ENCODE measurements at places on chromosomes 7 and 10.

- DNase-seq = no peak
Observed at GRCh38 chr7:47804767-47805545, 143.3 kb downstream of the PKD1L1 start.

DNA sequence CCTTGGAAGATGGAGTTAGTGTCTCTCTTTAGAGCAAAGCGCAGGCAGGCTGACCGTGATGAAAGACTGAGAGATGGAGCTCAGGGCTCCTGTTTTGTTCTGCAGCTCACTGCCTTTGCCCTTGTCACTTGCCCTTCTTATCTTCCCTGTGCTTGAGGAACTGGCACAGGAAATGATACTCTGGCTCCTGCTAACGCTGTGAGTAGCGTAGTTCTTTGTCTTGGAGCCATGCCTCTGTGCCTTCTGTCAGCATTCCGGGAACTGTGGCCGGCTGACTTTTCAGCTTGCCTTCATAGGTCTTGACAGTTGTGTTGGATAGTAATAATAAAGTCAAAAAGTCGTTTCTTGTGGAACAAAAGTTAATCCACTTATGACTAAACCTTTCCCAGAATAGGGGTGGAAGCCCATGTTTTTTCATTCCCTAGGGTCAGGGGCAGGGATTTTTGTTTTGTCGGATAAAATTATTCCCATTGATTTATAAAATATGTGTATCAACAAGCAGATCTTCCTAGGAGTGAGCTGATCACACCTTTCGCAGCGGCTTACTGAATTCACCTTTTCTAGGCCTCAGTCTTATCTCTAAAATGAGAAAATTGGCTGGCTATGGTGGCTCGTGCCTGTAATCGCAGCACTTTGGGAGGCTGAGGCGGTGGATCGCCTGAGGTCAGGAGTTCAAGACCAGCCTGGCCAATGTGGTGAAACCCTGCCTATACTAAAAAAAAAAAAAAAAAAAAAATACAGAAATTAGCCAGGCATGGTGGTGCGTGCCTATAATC is 16.6 kb upstream of the TMEM236 start:
- DNase-seq = no peak

DNA sequence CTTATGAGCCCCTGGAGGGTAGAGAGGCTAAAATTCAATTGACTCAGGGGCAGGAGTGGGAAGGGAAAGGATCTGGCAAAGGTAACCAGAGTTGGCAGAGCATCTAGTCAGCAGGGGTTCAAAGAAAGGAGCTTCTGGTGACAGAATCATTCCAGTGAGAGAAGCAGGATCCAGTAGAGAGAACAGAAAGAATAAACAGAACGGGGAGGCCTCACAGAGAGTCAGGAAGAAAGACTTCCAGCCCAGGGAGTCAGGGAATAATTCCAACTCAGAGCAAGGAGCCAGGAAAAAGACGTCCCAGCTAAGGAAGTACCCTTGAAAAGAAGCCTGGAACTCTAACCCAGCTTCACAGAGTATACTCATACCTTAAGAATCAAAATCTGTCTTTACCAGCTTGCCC is 66.6 kb upstream of the CPXM2 start:
- no peak for DNase-seq

- DNase-seq = no peak
Observed at GRCh38 chr10:63703740-63704345, 182.6 kb downstream of the REEP3 start.

- no peak for DNase-seq
Observed at GRCh38 chr10:15121707-15122106, 24.6 kb downstream of the RPP38 start.

DNA sequence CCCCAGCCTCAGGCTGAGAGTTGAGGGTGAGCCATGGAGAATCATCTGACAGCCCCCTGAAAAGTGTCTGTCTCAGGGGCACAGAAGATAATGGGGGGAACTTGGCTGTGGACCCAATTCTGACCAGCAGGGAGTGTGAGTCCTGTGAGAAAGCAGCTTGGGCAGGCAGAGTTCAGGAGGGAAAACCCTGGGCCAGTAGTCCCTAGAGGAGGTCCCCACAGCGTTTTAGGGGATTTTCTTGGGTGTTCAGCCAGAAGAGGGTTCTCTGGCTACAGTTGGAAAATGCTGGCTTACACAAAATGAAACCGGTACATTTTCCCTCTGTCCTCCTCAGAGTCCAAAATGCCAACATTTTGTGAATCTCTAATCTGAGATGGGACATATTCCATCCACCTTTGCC is 35.8 kb upstream of the TRIM8 start:
- no peak for DNase-seq

DNA sequence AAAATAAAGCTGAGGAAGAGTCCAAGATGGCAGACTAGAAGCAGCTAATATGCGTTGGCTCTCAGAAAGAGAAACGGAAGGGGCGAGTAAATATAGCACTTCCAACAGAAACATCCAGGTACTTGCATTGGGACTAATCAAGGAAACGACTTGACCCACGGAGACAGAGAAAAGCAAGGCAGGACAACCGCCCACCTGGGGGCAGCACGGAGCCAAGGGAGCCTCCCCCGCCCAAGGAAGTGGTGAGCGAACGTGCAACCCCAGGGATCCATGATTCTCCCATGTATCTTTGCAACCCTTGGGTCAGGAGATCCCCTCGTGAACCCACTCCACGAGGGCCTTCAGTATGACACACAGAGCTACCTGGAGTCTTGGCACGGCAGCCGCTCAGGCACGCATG is 45.4 kb upstream of the GRM3 start:
- DNase-seq = no peak

- no peak for DNase-seq
Observed at GRCh38 chr7:46835556-46835955, 746.4 kb downstream of the TNS3 start.

GRCh38 chr7:33539659-33540400 is 365.5 kb upstream of the BMPER start:
- DNase-seq = no peak

DNA sequence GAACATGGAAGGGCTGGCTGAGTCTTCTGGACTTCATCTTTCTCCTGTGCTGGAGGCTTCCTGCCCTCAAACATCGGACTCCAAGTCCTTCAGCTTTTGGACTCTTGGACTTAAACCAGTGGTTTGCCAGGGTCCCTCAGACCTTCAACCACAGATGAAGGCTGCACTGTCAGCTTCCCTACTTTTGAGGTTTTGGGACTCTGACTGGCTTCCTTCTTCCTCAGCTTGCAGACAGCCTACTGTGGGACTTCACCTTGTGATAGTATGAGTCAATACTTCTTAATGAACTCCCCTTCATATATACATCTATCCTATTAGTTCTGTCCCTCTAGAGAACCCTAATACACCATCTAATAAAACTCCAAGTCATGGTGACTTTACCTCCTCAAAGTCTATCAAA is 4.0 kb upstream of the CLEC5A start:
- no peak for DNase-seq

- DNase-seq = no peak
Observed at GRCh38 chr10:124534826-124535601, 73.4 kb downstream of the LHPP start.

- no peak for DNase-seq
Observed at GRCh38 chr10:132866601-132867381, 75.6 kb downstream of the CFAP46 start.

DNA sequence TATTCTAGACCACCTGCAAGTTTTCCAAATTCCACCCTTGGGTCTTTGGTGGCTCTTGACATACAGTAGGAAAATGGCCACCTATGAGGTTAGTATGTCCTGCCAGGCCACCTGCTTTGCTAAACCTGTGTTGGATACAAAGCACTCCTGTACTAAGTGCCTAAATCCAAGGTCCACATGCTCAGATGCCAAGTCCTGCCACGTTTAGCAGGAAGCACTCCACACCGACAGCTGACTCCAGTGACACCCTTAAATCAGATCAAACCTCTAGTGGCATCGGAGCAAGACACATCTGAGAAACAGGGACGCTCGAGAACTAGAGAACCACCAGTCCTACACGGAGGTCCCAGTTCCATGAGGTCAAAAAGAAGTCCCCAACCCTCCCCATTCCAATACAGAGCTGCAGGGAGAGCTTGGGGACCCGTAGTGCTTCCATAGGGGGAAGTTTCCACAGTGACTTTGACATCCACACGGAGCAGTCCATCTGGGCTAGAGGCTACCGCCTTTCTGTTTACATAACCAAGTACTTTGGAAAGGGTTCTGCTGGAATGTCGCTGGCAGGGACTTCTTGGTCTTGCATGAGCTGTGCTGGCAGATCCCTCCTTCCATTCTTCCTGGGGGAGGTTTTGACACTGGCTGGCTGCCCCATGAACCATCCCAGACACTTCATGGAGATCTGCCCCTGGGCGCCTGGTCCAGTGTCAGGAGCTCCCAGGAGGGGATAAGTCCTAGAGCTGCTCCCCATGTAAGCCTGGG is 290.6 kb downstream of the PRPF18 start:
- DNase-seq = no peak

DNA sequence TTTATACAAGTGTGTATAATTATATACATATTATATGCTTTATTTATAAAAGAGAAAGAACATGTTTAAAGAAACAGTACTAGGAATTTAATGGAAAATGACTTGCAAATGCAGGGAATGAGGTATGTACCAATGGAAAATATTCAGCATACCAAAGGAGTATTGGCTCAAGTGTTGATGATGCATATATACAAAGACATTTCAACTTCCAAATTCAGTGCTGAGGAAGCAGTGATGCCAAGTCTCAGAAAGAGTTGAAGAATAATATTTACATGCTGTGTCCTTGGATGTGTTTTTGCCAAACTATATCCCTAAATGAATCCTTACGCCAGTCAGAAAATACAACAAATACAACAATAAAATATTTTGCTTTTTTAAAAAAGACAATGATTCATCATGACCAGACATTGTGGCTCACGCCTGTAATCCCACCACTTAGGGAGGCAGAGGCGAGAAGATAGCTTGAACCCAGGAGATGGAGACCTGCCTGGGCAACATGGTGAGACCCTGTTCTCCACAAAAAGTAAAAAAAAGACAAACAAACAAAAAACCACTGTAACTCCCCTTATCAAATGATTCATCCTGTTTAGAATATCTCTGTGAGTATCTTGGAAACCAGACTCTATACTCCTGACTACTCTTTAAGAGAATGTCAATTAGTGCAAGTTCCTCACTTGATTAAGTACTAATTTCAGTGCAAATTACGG is 157.2 kb downstream of the CHRM2 start:
- DNase-seq = no peak

GRCh38 chr7:5217396-5217795 is 27.4 kb downstream of the WIPI2 start:
- no peak for DNase-seq

DNA sequence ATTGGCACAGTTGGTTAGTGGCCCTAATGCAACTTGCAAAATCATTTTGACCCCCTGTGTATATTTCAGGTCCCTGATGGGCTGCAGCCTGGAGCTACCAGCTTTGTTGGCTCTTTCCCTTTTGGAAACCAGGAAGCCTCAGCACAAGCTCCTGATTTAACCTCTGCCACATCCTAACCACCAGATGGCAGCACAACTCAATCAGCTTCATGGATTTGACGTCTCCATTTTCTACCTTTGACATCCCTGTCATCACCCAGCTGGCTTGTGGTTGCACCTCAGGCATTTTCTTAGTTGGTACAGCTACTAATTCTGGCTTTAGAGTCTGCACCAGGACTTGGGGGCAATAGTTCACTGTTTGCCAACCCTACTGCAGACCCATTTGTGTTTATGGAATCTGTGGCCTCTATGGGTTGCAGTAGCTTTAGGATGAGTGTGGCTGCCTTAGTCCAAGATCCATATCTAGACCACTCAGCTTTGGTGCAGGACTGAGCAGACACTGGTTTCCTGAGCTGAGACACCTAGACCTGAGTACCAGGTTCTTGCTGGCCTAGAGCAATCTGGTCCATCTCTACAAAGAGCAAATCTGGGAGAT is 456.2 kb downstream of the REEP3 start:
- no peak for DNase-seq

- DNase-seq = no peak
Observed at GRCh38 chr7:25750744-25751508, 401.1 kb upstream of the NFE2L3 start.

DNA sequence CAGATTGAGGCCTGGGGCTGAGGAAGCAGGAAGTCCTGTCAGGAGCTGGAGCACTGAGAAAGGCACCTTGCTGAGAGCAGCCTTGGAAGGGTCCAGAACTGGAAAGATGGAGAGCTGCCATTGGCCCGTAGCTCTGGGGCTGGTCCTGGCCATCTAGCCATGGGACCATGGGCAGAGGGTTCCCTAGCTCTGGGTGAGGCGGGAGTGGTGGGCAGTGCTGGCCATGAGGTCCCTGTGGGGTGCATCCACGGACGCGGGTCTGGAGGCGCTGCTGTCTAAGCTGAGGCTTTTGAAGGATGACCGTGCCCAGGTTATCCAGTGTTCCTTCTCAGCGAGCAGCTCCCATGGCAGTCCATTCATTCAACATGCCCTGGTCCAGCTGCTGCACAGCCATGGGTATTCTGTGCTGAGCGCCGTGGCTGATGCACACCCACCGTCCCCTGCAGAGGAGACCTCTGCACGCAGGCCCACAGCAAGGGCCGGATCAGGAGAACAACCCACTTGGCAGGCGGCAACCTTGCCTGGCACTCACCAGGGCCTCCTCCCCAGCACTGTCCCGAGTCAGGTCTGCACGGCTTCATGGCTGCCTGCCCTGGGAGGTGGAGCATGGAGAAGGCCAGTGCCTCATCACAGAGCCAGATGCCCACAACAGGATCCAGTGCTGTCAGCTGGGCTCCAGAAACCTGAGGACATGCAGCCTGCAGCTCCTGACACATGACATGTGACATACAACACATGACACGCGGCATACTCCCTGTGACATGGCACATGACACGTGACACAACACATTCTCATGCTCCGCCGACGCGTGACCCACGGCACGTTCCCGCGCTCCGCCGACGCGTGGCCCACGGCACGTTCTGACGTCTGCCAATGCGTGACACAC is 121.9 kb downstream of the INPP5A start:
- no peak for DNase-seq

- DNase-seq = no peak
Observed at GRCh38 chr10:8628351-8628750, 573.9 kb downstream of the GATA3 start.

- DNase-seq = no peak
Observed at GRCh38 chr7:122315507-122316466, 11.2 kb upstream of the FEZF1 start.

GRCh38 chr10:131464789-131465188 is 153.3 kb upstream of the TCERG1L start:
- no peak for DNase-seq

DNA sequence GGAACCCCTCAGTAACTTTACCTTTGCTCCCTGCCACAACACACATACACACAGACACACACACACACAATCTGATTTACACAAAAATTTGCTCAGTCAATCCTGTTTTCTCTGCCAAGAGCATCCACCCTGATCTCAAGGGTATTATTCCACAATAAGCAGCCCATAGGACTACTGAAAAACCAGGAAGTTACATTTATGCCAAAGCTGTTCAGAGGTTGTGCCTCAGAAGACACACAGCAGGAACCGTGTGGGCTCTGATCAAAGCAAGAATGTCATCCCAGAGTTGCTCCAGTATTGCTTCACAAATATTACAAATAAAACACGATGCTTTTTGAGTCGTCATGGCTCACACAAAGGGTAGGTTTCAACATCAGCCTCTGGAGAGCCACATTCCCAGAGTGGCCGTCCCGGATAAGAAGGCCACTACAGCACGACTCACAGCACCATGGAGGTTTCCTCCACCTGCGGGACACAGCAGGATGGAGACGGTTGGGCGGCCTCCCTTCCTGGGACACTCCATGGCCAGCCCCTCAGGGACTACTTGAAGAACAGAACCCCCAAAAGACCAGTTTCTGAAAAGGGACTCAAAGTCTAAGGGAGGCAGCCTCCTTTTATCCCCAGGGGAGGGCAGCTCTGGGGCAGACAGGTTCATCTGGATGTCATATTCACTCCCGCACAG is 1.6 kb downstream of the AIFM2 start:
- DNase-seq = no peak

- no peak for DNase-seq
Observed at GRCh38 chr7:28954471-28954870, 3.7 kb downstream of the TRIL start.

GRCh38 chr7:78329001-78329655 is 530.6 kb downstream of the PHTF2 start:
- no peak for DNase-seq

Data from NCI-H1436 treated with DMSO at 0.1 percent for 48 hours (cell line).